ENCODE measurements at places on chromosomes 13 and 19.

DNA sequence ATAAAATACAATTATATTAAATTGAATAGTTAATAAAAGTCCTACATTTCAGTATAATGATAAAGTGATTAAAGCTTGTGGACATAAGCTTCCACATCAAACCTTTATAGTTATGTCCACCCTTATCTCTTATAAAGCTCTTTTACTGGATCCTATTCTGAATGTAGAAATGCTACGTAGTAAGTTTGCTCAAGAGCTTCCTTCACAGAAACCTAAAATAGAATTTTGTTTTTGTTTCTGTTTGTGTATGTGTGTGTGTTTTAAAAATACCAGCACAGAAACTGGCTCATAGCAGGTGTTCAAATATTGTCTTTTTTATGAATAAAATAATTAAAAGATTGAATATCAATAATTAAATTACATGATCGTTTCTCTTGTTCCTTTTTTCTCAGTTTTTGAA is 21.0 kb upstream of the UFM1 start:
- no peak for DNase-seq

DNA sequence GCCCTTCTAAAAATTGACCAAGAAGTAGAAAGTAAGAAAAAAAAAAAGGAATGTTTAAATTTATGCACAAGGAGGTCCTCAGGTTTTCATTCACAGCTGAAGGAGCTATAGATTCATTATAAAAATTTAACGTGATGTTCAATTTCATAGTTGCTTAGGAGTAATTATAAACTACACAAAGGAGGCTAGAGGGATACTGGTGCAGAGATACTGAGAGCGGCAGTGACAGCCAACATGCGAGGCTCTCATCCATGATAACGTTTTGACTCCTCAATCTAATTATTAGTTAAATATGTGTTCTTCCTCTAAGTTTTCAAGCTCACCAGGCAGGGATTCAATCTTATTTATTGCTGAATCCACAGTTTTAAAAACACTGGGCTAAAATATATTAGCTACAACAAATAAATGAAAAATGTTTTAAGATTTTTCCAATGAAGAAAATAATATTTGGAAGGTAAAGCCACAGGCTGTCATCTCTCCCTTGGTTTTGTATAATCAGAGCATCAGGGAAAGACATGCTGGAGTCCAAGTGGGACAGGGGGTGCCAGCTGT is 49.8 kb upstream of the TRPC4 start:
- DNase-seq = no peak

GRCh38 chr13:76939215-76939614 is 9.1 kb upstream of the ACOD1 start:
- no peak for DNase-seq

- DNase-seq = no peak
These were observed 14.0 kb upstream of the TMEM86B start for GRCh38 chr19:55242517-55242916.

DNA sequence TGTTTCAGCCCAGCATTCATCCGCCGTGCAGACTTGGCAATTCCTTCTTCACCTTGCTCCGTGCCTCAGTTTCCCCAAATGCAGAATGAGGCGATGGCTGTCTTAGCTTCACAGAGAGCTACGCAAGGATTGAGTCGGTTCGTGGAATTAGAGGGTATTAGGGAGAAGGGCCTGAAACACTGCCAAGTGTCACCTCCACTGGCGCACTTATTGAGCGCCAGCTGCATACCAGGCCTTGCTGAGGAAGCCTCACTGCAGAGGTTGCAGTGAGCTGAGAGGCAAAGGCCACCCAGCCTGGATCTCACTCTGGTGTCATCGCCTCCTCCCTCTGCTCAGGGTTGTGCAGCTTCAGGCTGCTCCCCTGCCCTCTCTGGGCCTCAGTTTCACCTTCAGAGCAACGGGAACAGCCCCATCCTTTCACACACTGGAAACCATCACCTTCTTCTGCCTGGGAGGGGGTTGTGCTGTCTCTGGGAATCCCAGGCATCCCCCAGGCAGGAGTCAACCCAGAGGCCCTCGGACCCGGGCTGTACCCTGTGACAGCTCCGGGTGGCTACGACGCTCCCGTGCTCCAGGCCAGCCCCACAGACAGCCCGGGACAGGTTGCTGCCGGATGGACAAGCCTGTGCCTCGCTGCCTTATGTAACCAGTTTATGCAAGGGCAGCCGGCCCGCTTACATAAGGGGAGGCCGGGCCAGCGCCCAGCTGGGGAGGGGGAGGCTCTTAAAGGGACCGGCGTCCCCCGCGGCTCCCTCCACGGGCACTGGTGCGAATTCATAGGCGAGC is 31.9 kb downstream of the NFIC start:
- DNase-seq = no peak

- DNase-seq = no peak
These were observed 40.2 kb downstream of the CCNE1 start for GRCh38 chr19:29851769-29852521.

DNA sequence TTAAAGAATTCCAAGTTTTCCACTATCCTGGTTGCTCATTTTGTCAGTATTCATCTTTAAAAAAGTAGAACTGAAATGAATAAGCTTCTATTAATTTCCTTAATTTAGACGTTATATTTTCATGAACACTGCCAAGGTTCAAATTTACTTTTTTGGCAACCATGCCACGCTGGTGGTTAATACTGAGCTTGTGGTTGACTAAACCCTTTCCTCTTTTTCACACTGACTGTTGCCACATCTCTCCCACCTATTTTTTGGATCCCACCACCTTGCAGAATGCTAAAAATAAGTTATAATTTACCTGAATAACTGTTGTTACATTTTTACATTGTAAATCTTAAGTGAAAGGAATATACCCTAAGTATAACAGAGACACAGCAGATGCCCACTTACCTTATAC is 45.0 kb downstream of the FLT3 start:
- DNase-seq = no peak

GRCh38 chr13:105518086-105518485 is 1017.4 kb downstream of the EFNB2 start:
- DNase-seq = no peak

GRCh38 chr19:13190781-13191540 is 40.8 kb downstream of the IER2 start:
- no peak for DNase-seq

GRCh38 chr13:33153421-33154404 is 131.8 kb downstream of the STARD13 start:
- DNase-seq = no peak

DNA sequence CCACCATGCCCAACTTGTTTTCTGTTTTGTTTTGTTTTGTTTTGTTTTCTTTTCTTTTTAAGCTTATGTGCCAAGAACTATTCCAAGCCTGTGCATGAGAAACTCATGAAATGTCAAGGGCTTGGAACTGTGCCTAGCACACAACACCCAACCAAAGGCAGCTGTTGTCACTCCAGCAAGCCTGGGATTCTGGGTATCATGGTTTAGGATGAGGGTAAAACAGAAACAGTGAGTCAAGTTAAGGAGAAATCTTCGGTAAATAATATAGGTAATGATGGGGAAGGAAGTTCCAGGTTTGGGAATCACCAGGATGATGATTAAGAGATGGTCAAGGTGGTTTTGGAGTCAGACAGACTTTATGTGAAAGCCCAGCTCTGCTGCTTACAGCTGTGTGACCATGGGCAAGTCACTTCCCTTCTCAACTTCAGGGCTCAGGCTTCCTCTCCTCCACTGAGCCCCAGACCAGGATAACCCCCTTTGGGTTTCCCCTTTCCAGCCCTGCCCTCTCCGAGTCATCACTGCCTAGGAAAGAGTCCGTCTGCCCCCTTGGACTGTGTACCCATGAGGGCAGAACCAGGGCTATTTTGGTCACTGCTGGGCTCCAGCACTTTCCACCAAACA is 5.0 kb downstream of the PVR start:
- no peak for DNase-seq

DNA sequence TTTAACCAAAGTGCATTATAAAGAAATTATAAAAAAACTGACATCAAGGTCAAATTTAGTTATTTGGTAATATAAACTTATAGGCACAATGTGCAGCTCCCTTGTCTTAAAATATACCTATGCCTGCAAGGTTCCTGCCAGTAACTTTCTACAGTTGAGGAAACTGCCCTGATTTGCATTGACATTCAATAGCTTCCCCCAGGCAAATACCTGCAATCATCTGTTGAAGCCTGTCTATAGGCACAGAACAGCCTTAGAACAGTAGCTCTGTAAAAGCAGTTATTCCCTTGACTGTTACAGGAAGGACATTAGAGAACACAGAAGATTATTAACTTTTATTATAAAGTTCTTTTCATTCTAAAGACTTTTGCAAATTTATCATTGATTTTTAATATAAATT is 1239.5 kb downstream of the PCDH9 start:
- DNase-seq = no peak

- no peak for DNase-seq
These were observed 372.7 kb downstream of the ENOX1 start for GRCh38 chr13:43414111-43414510.

GRCh38 chr19:10454267-10454666 is 33.9 kb downstream of the PDE4A start:
- no peak for DNase-seq

- no peak for DNase-seq
These were observed 254.6 kb downstream of the SPRY2 start for GRCh38 chr13:80086304-80086721.
